CD4-positive, alpha-beta memory T cell (primary cell): ENCODE measurements at places on chromosomes 13 and 19. TPM values are rescaled to one million over a fixed set of nuclear protein-coding genes. Genes with fewer than 3 reads are reported as not detected.

Gene SLC15A1
- total RNA-seq, result not detected

Gene CGB1
- not detected for total RNA-seq

Gene CGB7
- total RNA-seq, result not detected

Gene MEDAG
- total RNA-seq, result not detected

Gene VSTM2B
- total RNA-seq, result not detected

Gene SPRY2
- total RNA-seq, result 0.42 TPM

Gene CEACAM7
- not detected for total RNA-seq

Gene VSTM1
- total RNA-seq, result not detected

Gene KMT5C
- total RNA-seq, result 23.5 TPM

Gene PLK5
- total RNA-seq, result not detected

Gene WDR88
- 0.58 TPM for total RNA-seq
